ENCODE measurements at places on chromosomes 1 and 21.

DNA sequence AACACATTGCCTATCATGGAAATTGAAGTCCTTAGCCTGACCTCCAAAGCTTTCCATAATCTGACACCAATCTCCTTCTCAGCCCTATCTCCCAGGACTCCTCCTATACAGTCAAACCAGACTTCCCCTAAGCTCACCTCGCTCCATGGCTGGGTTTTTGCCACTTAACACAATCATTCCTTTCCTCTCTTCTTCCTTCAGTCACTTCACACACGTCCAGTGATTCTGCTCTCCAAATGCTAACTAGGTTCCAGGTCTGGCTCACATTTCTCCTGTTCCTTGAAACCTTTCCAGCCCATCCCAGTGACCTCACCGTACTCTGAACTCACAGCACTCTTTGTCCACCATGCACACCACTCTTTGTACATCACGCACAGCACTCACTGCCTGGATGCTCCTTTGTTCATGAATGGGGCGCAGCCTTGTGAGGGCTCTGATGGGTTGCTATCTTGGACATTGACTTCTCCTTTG lies 98.4 kb downstream of the GLUL start:
- DNase-seq: no peak

DNA sequence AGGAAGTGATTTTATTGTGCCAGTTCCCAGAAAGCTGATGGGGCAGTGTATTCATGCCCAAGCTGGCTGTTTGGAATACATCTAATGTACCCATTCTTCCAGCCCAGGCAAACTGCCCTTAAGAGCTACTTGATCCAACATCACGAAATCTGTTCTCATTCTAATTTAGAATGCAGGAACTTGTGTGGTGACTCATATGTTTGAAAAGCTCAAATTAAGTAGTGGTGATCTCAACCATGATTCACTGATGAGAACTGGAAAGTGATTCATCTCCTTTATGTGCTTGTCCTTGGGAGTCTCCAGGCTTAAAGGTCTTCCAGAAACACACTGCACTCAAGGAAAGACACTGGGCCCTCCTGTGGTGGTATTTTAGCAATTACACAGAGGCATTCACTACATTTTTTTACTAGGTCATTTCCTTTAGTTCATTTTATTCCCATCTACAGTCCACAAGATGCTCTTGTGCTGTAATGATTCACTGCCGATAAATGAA lies 65.4 kb downstream of the RPE65 start:
- DNase-seq: no peak

DNA sequence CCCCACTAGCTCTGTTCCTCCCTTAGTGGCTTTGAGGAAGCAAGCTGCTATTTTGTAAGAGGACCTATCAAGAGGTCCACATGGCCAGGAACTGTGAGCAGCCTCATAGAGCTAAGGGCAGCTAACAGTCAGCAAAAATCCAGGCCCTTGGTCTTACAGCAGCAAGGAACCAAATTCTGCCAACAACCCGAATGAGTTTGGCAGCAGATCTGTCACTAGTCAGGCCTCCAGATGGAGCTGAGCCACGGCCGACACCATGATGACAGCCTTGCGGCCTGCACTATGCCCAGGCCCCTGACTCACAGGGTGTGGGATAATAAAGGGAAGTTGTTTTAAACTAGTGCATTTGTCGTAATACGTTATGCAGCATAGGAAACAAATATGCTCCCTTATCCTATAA lies 28.0 kb upstream of the H3-3A start:
- peak; percentile 94 for DNase-seq

DNA sequence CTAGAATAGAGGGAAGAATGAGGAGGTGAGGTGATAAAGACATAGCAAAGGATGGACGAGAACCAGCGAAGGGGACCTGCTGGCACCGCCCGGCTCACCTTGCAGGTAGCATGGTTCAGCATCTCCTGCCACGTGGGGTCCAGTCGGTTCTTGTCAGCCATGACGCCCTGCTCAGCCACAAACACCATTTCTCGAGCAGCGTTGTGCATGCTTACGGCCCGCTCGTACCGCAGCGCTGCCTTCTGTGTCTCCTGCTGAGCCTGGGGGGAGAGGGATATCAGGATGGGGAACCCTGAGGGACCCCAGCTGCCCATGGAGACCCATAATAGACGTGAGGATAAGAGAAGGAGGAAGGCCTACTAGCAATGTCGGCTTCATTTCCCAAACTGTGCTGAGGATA lies 11.4 kb downstream of the SH3BP5L start:
- DNase-seq: no peak

- no peak for DNase-seq
Observed at GRCh38 chr1:202957733-202958543, at the start of gene ADIPOR1. Gene ADIPOR1, minus strand, starts transcription at chr1:202958312. Its CDS starts 7,242 bp downstream, at chr1:202951070.

DNA sequence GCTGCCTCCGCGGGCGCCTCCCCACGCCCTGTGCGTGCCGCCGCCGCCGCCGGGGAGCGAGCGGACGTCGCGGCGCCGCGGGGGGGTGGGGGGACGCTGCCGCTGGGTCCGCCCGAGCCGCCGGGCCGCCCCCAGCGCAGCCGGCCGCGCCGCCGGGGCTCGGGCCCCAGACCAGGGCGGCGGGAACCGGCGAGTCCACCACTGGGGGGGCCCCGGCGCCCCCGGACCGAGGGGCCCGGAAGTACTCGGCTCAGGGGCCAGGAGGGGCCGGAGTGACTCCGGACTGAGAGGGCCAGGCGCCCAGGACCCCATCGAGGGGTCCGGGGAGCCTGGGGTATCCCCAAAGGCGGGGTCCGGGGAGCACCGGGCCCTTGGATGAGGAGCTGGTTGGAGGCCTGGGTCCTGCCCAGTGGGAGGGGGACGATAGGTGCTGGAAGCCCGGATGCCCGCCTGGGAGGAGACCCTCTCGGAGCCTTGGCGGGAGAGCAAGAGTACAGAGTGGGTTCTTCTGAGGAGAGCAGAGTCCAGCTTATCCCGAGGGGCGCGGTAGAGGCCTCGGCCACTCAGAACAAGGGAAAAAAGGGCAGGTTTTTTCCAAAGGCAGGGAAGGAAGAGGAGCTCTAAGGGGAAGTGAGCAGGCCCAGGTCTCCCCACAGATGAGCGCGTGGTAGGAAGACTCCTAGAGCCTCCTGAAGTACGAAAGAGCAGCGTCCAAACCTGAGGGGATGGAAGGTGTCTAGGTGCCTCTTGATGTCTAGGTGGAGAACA lies 556 bp downstream of the GMEB1 start:
- DNase-seq: no peak

DNA sequence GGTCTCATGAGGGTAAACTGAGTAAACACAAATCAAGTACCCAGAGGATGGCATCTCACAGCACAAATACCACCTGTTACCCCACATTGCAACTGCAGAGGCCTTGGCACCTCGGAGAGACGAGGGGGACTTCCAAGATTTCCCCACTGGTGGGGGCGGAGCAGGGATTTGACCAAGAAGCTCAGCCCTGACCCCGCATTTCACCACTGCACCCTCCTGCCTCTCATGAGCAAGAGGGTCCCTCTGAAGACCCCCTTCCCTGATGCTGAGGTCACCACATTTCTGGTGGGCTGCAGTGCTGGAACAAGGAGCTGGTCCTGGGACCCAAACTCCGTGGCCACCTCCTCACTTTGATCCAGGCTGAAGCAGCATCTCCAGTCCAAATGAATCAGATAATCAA lies 342.4 kb downstream of the NPHP4 start:
- peak; percentile 54 for DNase-seq

GRCh38 chr1:48552420-48552819 lies 80.4 kb upstream of the SPATA6 start:
- DNase-seq: no peak

DNA sequence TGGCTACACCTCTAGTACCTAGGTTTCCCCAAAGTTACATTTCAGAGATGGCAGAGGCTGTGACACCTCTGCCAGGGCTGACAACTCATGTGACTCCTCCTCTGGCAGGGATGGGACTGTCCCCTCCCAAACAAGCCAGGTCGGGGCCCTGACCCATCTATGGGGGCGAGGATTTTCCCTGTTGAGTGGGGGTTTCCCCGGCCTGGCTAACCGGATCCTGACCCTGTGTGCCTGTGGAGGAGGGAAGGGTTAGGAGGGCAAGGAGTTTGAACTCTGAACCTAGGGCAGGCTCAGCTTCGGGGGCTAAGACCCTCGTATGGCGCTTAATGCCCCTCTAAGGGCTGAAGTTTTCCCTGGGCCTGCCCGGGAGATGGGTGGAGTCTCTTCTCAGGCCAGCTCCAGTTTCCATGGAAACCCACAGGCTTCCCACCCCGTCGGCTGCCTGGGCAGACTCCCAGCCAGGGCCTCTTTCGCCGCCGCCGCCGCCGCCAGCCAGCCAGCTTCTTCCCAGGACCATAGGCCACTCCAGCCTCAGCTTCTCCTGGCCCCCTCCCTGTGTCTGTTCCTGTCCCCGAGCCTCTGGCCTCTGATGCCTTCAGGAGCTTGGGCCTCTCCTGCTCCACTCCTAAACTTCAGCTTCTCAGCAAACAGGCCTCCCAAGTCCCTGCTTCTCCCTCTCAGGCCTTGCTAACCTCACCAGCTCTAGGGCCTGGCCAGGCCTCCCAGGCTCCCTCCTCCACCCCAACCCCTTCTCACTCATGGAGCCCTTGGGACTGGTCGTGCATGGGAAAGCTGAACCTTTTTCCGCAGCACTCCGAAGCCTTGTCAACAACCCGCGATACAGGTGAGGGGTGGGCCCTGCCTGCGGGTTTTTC lies at the start of gene BTBD19:
Gene BTBD19, plus strand, starts transcription at position 461 of the 875 bp plus-strand sequence. Its CDS starts 298 bp downstream, at position 759.
- DNase-seq: no peak

GRCh38 chr1:224879162-224879803 lies 50.2 kb upstream of the DNAH14 start:
- no peak for DNase-seq

DNA sequence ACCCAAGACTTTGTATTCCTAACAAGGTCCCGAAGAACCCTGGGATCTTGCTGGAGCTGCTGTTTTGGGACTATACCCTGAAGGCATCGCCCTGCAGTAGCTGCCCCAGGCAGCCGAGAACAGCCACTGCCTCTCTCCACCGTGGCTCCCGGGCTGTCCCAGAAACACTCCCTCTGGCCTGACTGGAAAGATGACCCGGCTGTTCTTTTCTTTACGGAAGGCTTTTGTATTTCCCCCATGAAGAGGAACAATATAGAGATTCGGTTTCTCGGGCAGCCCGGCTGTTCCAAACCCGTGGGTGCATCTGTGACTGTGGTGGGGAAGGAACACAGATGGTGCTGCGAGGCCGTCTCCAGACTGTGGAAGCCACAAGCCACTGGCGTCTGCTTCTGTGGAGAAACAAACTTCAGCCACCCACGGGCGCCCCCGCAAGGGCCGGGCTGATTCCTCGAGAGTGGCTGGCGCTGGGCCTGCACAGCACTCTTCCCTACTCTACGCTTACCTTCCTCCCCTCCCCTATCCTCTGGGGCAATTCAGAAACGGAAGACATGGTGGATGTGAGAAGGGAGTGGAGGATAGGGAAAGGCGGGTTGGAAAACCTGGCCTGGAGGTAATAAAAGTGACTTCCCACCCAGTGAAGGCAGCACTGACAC lies 33.7 kb upstream of the VASH2 start:
- DNase-seq: peak; percentile 34

DNA sequence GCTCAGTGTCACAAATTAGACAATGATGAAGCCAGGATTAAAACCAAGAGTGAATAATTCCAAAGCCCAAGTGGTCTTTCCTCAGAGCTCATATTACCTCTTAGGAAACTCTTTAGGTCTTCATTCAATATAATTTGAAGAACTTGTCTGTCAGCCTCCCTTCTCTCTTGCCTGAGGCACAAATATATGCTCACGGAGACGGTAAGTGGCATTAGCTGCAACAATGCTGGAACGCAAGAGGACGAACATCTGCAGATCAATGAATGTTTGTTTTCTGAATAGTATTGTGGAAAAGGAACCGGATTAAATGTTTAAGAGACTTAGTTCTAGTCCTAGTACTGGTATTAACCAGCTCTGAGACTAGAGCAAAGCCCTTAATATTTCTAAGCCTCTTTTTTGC lies 39.7 kb upstream of the LYST start:
- DNase-seq: no peak

DNA sequence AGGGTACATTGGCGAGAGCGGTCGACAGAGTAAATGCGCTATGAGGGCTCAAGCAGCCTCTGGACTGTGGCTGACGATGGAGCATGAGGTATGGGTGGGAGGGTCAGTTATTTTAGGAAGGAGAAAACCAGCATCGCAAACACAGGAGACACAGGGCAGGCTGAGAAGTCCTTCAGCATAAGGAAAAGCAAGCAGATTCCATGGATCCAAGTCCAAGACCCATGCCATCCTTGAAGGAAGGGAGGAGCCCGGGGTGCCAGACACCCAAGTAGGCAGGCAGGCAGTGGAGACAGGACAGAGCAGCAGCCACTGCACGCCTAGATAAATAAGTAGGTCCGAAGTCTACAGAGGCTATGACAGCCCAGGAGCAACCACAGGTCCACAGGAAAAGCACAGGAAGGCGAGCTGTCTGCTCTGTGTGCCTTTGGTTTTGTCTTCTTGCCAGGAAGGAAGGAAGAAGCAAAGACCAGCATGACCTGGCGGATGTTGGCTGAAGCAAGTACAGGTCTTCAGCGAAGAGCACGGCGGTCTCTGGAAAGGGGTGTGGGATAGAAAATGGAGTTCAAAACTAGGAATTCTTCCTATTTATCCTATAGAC lies 76.4 kb upstream of the SLC45A1 start:
- no peak for DNase-seq

- DNase-seq: no peak
Observed at GRCh38 chr1:211607754-211608473, 29.0 kb upstream of the SLC30A1 start.

DNA sequence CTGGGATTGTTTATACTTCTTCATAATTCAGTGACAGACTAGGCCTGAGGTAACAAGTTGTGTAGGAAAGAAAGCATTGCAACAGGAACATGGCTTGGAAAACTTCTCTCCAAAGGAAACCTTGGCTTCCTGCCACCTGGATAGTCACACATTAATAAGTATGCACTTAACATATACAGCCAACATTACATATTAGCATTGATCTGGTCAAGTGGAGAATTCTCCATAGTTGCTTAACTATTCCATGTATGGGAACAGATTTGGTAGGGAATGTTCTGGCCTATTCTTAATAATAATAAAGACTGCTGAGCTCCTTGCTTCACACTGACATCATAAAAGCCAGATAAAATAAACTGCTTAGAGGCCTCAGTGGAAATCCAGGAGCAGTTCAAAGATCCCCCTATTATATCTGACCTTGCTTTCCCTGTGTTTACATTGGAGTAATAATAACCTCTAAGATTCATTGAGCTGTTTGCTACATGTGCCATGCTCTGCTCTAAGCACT lies 27.2 kb upstream of the NFIA start:
- no peak for DNase-seq

DNA sequence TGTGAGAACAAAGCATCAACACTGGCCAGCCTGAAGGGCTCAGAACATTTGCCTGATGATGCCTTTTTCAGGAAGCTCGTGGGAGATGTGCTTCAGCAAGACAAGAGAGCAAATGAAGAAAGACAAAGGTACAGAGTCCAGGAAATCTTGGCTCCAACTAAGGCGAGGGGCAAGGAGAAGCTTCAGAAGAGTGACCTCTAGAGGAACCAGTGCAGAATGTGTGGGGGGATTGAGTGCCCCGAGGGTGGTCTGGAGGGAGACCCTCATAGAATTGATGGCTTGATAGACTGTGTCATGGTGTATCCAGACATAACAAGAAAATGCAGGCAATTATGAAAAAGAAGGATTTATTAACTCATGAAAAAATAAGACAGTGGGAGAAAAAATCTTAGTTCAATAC lies 15.3 kb upstream of the NLRP3 start:
- DNase-seq: no peak

Measured in vagina (tissue), 2 donors.